ENCODE measurements at places on chromosomes 2 and 18.

DNA sequence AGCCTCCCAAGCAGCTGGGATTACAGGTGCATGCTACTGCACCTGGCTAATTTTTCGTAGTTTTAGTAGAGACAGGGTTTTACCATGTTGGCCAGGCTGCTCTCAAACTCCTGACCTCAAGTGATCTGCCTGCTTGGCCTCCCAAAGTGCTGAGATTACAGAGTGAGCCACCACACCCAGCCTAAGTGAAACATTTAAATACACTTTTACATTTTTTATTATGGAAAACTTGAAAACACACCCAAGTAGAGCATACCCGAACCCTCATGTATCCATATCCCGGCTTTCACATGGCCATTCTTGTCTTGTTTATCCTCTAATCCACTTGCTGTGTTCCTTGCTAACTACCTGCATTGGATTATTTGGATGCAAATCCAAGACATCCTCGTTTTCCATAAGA is 13.2 kb upstream of the AGPS start:
- DNase-seq, result no peak

GRCh38 chr2:28234807-28235206 is 157.9 kb upstream of the FOSL2 start:
- DNase-seq, result no peak

GRCh38 chr2:61712060-61712459 is 141.8 kb downstream of the FAM161A start:
- no peak for DNase-seq

GRCh38 chr18:13500869-13501542 is 225.4 kb downstream of the FAM210A start:
- peak; percentile 20 for DNase-seq

GRCh38 chr2:191740759-191741158 is 62.8 kb downstream of the NABP1 start:
- DNase-seq, result no peak
